ENCODE measurements at places on chromosomes 13 and 19.
A peak's percentile ranks its signal among the peaks of the same experiment; 100 is the strongest.

GRCh38 chr19:12687496-12688196, at the start of gene GNG14:
GNG14 (plus strand) TSS chr19:12687998; CDS start chr19:12688049, 51 bp downstream.
- DNase-seq, result no peak

- DNase-seq, result peak; percentile 80
These were observed 8.6 kb upstream of the TYK2 start for GRCh38 chr19:10388957-10389356.

- no peak for DNase-seq
These were observed 393.0 kb downstream of the LMO7 start for GRCh38 chr13:76029088-76029487.

DNA sequence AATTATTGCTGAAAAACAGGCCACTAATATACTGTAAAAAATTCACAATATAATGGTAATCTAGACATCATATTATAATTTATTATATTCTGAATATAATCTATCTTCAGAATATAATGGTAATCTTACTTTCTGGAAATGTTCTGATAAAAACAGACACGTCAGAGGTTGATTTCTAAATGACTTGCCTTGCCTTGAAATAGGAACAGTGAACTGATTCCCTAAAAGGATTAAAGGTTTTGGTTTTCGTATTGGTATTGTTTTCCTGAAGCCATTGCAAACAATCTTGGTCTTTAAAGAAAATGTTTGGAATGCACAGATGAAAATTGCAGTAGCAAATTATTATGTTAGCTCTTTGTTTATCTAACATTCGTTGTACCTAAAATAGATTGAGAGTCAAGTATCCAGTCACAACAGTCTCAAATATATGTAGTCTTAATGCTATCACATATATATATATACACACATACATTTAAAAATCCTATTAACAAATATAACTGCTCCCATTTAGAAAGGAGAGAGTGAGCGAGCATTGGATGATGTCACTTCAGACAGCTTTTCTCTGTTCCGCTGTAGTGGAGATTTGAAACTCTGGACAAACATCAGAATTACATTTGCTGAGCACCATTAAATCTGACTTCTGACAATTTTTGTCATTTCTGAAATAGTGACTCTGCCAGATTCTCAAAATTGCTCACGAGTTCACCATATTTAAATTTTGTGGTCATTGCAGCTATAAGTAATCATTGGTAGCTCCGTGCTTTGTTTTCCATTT, 1.7 kb downstream of the ITM2B start:
- peak; percentile 39 for DNase-seq

- no peak for DNase-seq
These were observed 1.1 kb upstream of the PSMC4 start for GRCh38 chr19:39969681-39970424.

GRCh38 chr19:53906211-53907192, 2.6 kb upstream of the CACNG7 start:
- no peak for DNase-seq

DNA sequence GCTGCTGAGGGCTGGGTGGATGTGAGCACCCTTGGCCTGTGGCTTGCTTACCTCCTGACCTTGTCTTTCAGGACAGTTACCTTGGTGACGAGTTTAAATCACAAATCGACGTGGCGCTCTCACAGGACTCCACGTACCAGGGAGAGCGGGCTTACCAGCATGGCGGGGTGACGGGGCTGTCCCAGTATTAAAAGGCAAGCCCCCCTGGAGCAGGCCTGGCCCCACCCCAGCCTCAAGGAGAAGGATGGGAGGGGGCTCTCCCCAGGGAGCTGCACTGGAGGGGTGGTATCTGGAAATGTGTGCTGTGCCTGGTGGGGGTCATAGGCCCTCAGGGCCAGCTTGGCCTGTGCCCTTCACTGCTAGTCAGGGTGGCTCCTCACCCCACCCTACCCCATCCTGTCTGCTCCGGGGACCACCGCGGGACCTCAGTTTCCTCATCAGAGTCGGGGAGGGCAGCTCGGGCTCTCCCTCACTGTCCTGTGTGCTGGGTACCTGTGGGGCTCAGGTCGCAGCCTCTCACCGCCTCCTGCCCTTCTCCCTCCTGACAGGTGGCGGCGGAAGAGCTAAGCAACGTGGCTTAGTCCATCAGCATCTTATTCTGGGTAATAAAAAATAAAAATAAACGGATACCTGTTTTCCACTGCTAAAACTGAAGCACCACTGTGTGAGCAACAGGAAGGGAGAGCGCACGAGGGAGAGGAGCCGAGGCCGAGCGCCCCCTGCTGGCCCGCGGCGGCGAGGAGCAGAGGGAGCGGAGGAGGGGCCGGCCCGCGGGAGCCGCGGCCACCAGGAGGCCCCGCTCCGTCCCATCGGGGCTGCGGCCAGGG, 29.8 kb downstream of the CERS1 start:
- no peak for DNase-seq

- DNase-seq, result peak; percentile 58
These were observed 154.1 kb downstream of the PTPRS start for GRCh38 chr19:5186293-5187050.

DNA sequence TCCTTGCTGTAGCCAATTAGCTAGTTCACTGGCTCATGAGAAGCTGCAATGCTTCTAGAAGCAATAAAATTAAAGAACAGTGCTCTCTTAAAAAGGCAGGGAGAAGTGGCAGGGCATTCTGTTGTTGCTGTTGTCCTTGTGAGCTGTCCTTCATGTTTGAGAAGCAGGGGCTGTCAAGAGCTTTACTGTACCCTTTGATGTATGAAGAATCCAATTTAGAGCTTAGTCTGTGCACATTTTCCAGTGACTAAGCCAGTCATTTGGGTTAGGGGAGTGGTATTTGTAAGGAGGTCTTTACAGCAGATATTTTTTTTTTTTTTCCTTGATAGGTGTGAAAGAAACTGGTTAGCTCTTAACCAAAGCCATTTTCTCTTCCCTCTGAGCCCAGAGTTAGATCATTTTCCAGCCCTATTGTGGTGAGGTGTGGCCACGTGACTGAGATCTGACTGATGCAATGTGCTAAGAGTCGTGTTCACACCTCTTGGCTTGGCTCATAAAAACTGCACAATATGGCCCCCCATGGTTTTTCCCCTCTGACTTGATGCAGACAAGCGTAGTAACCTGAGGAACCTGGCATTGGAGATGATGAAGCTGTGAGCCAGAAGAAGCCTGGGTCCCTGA, 309.6 kb upstream of the TMTC4 start:
- DNase-seq, result no peak

GRCh38 chr19:20078581-20079031, 806 bp downstream of the ZNF90 start:
- DNase-seq, result no peak

DNA sequence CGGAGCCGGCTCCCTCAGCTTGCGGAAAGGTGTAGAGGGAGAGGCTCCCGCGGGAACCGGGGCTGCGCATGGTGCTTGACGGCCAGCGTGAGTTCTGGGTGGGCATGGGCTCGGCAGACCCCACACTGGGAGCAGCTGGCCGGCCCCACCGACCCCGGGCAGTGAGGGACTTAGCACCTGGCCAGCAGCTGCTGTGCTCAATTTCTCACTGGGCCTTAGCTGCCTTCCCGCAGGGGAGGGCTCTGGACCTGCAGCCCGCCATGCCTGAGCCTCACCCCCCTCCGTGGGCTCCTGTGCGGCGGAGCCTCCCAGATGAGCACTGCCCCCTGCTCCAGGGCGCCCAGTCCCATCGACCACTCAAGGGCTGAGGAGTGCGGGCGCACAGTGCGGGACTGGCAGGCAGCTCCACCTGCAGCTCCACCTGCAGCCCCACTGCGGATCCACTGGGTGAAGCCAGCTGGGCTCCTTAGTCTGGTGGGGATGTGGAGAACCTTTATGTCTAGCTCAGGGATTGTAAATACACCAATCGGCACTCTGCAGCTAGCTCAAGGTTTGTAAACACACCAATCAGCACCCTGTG, 1141.8 kb downstream of the PCDH17 start:
- DNase-seq, result no peak

- DNase-seq, result no peak
These were observed 10.7 kb downstream of the SYMPK start for GRCh38 chr19:45852145-45852750.

DNA sequence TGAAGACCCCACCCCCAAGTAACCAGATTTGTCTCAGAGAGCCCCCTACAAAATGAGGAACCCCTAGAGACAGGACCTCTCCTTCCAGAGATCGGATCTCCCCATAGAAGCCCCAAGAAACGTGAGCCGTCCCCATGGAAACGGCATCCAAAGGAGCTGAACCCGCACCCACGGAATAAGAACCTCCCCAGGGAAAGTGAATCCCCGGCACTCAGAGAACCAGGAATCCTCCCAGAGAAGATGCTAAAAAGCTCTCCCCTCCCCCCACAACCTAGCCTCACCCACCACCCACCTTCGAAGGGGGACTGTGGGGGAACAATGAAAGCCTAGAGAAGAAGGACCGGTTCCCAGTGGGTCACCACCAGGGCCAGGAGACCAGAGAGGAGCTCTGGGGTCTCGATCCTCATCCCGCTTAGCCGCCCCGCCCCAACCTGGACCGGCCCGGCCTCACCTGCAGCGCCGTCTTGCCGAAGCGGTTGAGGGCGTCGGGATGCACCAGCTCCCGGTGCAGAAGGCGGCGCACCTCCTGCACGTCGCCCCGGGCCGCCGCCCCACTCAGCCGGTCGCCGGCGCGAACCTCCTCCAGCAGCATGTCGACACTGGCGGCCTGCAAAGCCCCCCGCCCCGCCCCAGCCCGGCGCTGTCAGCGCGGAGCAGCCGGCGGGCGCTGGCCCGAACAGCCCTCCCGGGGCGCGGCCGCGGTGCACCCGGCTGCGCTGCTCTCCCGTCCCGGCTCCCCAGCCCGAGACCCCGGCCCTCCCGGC, 535 bp downstream of the CDKN2D start:
- no peak for DNase-seq

DNA sequence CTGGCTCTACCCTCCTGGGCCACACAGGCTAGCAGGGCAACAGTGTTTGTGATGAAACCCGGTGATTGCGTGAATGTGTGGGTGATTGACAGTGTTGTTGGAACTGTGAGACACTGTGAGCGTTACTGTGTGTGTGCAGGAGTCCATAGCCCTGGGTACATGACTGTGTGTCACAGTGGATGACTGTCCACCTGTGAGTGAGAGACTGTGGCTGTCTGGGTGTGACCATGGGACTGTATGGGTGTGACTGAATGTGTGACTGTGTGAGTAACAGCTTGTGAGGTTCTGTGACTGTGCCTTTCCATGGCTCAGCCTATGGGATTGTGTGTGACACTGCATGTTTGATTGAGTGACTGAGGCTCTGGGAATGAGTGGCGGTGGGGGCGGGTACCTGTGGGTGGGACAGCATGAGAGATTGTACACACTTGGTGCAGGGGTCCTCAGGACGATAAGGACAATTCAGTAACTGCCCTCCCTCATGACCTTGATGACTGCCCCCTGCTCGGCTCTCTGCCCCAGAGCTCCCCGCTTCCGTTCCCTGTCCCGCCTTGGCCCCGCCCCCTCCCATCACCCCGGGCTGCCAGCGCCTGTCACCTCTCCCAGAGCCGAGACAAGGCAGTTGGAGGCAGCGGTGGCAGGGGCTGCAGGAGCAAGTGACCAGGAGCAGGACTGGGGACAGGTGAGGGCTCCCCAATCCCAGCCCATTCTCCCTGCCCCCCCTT, at the start of gene GIPR:
Gene GIPR, plus strand, starts transcription at position 602 of the 722 bp plus-strand sequence. CDS start 1,300 bp downstream, outside the sequence.
- DNase-seq, result peak; percentile 20

DNA sequence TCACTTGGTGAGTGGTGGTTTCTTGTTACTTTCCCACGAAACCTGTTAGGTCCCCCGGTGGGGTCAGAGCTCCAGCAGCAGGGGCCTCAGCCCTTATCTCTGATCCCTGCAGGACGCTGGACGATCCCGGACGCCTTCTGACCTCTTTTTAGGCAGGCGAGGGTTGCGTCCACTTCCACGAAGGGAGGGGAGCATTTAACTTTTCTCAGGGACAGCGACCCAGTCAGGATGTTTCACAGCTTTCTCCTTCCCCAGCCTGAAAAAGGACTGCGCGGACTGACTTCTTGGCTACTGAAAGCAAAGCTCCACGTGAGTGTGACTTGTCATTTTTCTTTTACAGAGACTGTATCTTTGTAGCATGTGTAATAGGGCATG, 692 bp downstream of the ZNF234 start:
- no peak for DNase-seq

GRCh38 chr13:93416736-93417355, 190.2 kb downstream of the GPC6 start:
- DNase-seq, result no peak

DNA sequence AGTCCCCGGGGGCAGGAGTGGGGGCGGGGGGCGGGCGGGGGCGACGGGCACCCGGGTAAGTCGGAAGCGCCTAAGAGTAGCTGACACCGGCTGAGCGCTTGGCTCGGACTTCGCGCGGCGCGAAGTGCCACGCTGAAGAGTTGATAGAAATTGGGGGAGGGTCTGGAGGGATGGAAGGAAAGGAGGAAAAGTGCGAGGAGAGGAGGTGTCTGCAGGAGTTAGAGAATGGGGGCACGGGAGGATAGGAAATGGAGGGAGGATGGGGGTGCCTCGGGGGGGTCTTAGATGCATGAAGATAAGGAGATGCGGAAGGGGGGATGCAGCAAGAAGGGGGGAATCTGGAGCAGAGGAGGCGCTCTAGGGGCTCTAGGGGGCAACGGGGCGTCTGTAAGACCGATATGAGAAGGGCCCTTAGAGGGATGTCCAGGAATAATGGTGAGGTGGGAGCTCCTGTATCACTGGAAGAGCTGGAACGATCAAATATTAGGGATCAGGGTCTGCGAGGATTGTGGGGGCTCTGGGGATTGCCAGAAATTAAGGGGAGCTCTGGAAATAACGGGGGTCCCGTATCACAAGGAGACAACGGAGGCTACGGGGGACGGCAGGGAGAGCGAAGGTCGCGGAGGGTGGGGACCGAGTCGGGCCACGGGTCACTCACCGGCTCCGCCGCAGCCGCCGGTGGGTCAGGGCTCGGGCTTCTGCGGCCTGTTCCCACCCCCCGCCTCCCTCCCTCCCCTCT, at the start of gene MYPOP:
Gene MYPOP, minus strand, starts transcription at position 702 of the 739 bp plus-strand sequence. CDS start 840 bp downstream, outside the sequence.
- no peak for DNase-seq

- no peak for DNase-seq
These were observed 13.3 kb upstream of the CCL25 start for GRCh38 chr19:8039231-8039630.

GRCh38 chr13:38444904-38445303, 95.3 kb downstream of the UFM1 start:
- no peak for DNase-seq

- no peak for DNase-seq
These were observed 646 bp upstream of the SLC10A2 start for GRCh38 chr13:103066781-103067345.
